ENCODE measurements at places on chromosomes 7 and 10.

- DNase-seq: no peak
Observed at GRCh38 chr7:121837462-121837861, 35.5 kb upstream of the PTPRZ1 start.

DNA sequence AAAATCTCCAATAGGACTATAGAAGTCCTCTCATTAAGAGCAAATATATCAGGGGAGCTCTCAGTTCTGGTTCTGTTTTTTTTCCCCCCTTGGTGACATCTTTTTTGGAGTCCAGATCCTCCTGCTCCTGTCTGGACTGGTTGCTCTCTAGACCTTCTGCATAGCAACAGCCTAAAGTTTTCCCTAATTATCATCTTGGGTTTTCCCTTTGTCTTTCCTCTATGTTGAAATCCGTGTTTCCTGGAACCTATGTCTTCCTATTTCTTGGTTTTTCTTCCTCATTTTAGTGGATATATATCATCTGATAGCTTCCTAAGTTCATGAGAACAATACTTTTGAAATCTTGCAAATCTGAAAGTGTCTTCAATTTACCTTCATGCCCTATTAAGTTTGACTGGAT, 29.7 kb upstream of the MTERF1 start:
- no peak for DNase-seq

GRCh38 chr7:148129023-148129422, 461.5 kb upstream of the C7orf33 start:
- DNase-seq: no peak

GRCh38 chr10:115295213-115295805, 202.1 kb downstream of the ATRNL1 start:
- DNase-seq: no peak

GRCh38 chr7:129271500-129272355, 46.9 kb downstream of the AHCYL2 start:
- DNase-seq: peak; percentile 83

DNA sequence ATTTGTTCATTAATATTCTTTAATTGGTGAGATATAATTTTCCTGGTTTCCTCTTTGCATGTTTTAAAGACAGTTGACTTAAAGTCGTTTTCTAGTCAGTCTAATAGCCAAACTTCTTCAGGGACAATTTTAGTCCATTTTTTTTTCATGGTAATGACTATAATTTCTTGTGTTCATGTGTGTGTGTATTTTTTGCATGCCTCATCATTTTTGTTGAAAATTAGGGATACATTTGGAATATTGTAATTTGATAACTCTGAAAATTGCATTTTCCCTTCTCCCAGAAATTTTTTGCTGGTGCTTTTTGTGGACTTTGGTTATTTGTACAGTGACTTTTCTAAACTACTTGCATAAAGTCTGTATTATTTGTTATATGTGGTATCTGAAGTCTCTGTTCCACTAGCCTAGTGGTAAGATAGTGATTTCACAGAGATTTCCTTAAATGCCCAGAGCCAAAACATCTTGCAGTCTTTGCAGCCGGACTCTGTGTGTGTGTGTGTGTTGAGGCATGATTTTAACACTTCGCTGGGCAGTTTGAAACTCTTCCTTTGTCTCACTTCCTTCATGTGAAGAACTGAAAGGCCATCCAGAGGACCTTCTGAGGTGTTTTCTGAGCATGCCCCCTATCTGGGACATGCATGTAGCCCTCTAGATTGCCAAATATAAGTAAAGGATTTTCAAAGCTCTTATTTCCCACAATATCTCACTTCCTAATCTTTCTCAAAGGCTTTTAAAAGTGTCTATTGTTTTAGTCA, 40.9 kb upstream of the ZNF365 start:
- no peak for DNase-seq

GRCh38 chr7:78018641-78019446, 220.3 kb downstream of the PHTF2 start:
- peak; percentile 42 for DNase-seq
